ENCODE measurements at places on chromosomes 3 and 15.

DNA sequence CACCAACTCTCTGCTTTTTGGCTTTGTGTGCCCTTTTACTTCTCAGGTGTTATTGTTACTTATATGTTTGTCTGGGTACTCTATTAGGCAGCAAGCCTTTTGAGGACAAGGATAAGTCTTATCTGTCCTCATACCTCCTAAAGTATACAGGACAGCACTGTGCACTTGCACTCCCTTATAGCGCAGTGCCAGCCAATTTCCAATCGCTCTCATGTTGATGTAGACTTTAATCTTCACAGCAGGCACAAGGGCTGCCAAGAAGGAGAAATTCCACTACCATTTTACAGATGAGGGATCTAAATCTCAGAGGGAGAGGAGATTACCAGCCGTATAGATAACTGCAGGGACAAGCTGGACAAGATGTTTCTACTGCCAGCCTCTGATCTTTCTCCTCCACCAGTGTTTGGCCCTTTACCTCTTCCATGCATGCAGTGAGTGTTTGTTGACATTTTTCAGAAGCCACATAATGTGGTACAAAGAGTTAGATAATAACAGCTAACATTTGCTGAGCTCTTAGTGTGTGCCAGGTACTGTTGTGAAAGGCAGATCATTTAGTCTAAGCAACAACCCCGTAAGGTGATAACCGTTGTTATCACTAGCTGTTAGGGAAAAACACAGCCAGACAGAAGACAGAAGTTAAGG lies 30.1 kb downstream of the SST start:
- no peak for DNase-seq

- DNase-seq = no peak
Observed at GRCh38 chr3:64766440-64766839, 78.6 kb upstream of the ADAMTS9 start.

DNA sequence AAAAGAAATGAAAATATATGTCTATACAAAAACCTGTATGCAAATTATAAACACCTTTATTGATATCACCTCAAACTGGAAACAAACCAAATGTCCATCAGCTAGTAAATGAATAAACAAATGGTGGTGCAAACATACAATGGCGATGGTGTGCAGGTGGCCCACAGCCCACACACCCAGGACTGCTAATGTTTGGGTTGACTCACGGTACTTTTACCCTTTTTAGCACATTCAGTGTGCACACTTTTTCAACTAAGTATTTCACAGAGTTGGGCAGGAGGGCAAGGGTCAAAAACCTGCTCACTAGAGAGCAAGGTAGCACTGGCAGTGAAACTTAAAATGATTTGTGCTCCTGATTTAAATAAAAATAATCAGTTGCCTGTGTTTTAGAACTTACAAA lies 123.1 kb upstream of the BHLHE40 start:
- no peak for DNase-seq

GRCh38 chr3:150388498-150389418 lies 19.3 kb upstream of the TSC22D2 start:
- no peak for DNase-seq

- no peak for DNase-seq
Observed at GRCh38 chr3:64141476-64141875, 83.8 kb downstream of the PRICKLE2 start.
